ENCODE measurements at places on chromosomes 2 and 18.
A peak's percentile ranks its signal among the peaks of the same experiment; 100 is the strongest.

DNA sequence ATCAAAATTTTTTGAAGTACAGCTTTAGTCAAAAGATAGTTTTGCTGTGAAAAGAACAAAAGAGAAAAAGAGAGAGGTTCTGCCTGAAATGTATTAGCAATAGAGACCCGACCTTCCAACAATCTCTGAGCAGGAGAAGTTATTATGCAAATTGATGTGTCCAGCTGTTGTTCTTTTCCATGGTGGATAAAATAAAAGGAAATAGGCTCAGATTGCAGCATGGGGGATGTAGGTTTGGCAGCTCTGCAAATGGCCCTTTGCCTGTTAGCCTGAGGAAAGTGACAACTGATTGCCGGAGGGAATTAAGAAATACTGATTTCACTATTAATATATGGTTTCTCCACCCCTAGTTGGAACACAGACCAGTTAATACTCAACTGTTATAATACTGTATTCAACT lies 1283.2 kb upstream of the NXPH2 start:
- no peaks in the 10 kb centered on the region for H3K27me3 ChIP-seq
- no peak overlapping the region for H3K27ac ChIP-seq
- H3K36me3 ChIP-seq = no peaks in the 10 kb centered on the region
- DNase-seq = no peak
- no peaks in the 10 kb centered on the region for H3K4me1 ChIP-seq
- no peak overlapping the region for H3K4me3 ChIP-seq

- no peak overlapping the region for H3K4me3 ChIP-seq
- H3K4me1 ChIP-seq = no peaks in the 10 kb centered on the region
- DNase-seq = no peak
- H3K27ac ChIP-seq = no peak overlapping the region
- no peaks in the 10 kb centered on the region for H3K36me3 ChIP-seq
Measured at GRCh38 chr2:205089958-205090357, 544.7 kb downstream of the PARD3B start.

GRCh38 chr2:67234440-67234839 lies 162.7 kb upstream of the ETAA1 start:
- DNase-seq = no peak
- H3K36me3 ChIP-seq = no peaks in the 10 kb centered on the region
- no peaks in the 10 kb centered on the region for H3K4me1 ChIP-seq
- no peak overlapping the region for H3K27ac ChIP-seq
- H3K4me3 ChIP-seq = no peak overlapping the region
- no peaks in the 10 kb centered on the region for H3K27me3 ChIP-seq

- peak within 1 kb of the TSS; percentile 44 for H3K27ac ChIP-seq
- no peaks in the 10 kb centered on the region for H3K36me3 ChIP-seq
- H3K4me1 ChIP-seq = peaks cover 13% of the 10 kb centered on the region
Measured at GRCh38 chr2:206442833-206443734, at the start of gene ADAM23. ADAM23 (plus strand) TSS chr2:206443532; CDS start chr2:206443867, 335 bp downstream.

- no peak overlapping the region for H3K4me3 ChIP-seq
- no peak for DNase-seq
- H3K27ac ChIP-seq = no peak overlapping the region
- no peaks in the 10 kb centered on the region for H3K27me3 ChIP-seq
- H3K4me1 ChIP-seq = no peaks in the 10 kb centered on the region
- H3K36me3 ChIP-seq = peaks cover 30% of the 10 kb centered on the region
Measured at GRCh38 chr18:12460874-12461273, 53.1 kb downstream of the PRELID3A start.

GRCh38 chr2:73907840-73908452 lies 15.1 kb downstream of the ACTG2 start:
- no peaks in the 10 kb centered on the region for H3K36me3 ChIP-seq
- no peak for DNase-seq
- H3K4me3 ChIP-seq = no peak overlapping the region
- H3K27ac ChIP-seq = peak overlapping the region; percentile 47
- H3K27me3 ChIP-seq = no peaks in the 10 kb centered on the region
- peaks cover 3% of the 10 kb centered on the region for H3K4me1 ChIP-seq

DNA sequence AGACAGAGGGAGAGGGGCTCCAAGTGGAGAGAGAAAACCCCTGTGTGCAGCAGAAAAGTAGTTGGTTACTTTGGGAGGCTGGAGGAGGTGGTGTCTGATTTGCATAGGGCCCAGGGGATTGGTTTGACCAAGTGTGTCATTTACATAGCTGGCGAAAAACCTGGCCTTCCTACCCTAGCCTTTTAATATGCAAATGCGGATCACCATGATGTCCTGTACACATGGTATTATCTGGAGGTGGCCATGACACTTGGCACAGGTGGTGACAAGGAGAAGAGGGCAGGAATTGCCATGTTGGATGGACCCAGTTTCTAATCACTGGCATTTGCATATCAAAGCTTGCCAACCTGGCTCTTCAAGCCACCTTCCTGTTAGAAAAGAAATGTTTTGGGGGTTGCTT lies 120.8 kb upstream of the CHAC2 start:
- H3K36me3 ChIP-seq = no peaks in the 10 kb centered on the region
- no peak overlapping the region for H3K4me3 ChIP-seq
- H3K27ac ChIP-seq = no peak overlapping the region
- no peak for DNase-seq
- no peaks in the 10 kb centered on the region for H3K4me1 ChIP-seq

DNA sequence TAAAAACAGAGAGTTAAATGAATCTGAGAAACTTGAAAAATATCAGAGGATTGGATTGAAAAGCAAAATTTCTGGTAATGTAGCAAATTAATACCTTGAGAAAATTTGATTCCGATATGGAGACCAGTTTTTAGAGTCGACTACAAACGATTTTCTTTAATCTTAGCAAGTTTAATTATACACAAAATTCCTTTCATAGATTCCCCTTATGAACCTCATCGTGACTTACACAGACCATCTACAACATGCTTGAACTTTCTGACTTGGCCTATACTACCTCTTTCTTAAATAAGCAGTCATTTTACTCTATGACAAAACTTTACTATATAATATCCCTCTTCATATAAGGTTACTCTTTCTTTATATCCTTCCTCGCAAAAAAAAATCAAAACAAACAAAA lies 769.6 kb upstream of the CRIM1 start:
- H3K4me3 ChIP-seq = no peak overlapping the region
- H3K4me1 ChIP-seq = no peaks in the 10 kb centered on the region
- no peaks in the 10 kb centered on the region for H3K27me3 ChIP-seq
- H3K36me3 ChIP-seq = no peaks in the 10 kb centered on the region
- no peak overlapping the region for H3K27ac ChIP-seq
- DNase-seq = no peak

DNA sequence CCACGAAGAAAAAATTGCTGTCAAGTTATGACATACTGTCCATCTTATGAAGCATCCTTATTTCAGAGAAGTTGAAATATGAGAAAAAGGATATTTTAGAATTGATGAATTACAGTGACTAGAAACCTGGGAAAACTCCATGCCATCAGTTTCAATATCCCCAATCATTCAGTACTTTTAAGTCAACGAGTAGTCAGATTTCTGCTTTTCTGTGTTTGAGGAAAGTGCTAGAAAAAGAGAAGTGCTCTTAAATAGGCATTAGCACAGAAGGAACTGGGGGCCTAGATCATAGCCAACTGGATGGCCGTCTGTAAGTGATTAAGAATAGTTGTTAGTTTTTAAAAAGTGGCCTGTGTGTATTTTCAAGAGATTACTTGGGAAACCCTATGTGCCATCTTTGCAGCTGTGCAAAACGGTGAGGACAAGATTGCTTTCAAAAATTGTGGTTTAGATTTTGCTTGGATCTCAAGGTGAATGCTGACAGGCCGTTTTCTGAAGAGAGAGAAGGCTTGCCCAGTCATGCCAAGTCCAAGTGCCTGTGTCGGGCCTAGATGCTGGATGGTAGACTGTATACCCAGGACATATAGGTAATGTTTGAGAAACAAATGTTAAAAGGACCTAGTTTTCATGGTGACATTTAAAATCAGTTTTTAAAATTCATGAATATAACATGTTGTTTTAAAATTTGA lies 5.1 kb downstream of the NEDD4L start:
- H3K4me3 ChIP-seq = no peak overlapping the region
- peaks cover 36% of the 10 kb centered on the region for H3K4me1 ChIP-seq
- no peaks in the 10 kb centered on the region for H3K27me3 ChIP-seq
- no peaks in the 10 kb centered on the region for H3K36me3 ChIP-seq
- no peak overlapping the region for H3K27ac ChIP-seq
- no peak for DNase-seq

GRCh38 chr18:78517328-78517727 lies 462.3 kb upstream of the SALL3 start:
- H3K4me3 ChIP-seq = no peak overlapping the region
- peaks cover 16% of the 10 kb centered on the region for H3K27me3 ChIP-seq
- H3K4me1 ChIP-seq = no peaks in the 10 kb centered on the region
- DNase-seq = no peak

GRCh38 chr2:157744571-157745076 lies 116.0 kb upstream of the ACVR1C start:
- H3K27me3 ChIP-seq = no peaks in the 10 kb centered on the region
- H3K4me1 ChIP-seq = peaks cover 15% of the 10 kb centered on the region

DNA sequence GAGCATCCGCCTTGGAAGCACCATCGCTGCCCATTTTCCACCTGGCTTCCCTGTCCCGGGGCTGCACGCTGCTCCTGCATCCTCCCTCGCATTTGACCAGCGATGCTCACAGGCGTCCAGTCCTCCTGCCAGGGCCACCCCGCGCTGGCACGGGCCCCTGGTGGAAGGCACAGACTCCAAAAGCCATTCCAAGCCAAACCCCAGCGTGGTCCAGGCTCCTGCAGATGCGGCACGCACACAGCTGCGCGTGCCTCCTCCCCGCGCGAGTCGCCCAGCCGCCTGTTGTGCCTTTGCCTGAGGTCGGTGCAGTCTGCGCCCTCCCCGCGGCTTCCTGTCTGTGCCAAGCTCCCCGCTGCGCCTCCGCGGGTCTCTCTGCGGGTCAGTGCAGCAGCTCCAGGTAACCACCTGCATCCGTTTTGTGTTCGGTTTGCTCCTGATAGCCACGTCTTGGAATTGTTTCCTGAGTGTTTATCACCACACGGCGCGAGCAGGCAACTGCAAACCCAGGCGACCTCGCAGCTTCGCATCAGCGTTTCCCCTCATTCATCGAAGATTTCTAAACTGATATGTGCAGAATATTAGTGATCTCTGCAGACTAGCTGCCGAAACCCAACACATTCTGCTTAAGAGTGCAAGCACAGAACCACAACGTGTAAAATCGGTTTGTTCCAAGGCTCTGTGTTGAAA lies 65.2 kb upstream of the SALL3 start:
- H3K27me3 ChIP-seq = no peaks in the 10 kb centered on the region
- H3K27ac ChIP-seq = no peak overlapping the region
- no peaks in the 10 kb centered on the region for H3K36me3 ChIP-seq
- no peak for DNase-seq
- H3K4me3 ChIP-seq = no peak overlapping the region

DNA sequence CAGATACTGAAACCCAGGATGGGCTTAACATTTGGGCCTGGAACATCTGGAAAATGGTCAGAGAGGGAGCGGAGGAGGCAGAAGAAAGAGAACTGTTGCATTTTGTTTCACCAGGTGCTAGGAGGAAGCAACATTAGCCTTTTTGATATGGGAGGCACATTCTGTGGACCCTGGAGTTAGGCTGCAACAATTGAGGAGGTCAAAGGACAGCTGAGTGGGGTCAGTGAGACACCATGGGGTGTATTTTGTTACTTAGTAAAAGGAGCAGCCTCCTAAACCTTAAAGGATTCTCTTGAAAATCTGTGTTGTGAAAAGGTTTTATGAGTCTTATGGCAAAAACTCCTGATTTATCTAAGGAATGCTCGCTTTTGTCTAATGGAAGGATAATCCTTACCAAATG lies 124.9 kb downstream of the GREB1L start:
- no peak overlapping the region for H3K27ac ChIP-seq
- no peaks in the 10 kb centered on the region for H3K36me3 ChIP-seq
- H3K4me3 ChIP-seq = no peak overlapping the region
- no peaks in the 10 kb centered on the region for H3K4me1 ChIP-seq
- no peaks in the 10 kb centered on the region for H3K27me3 ChIP-seq
- no peak for DNase-seq

- H3K4me3 ChIP-seq = no peak overlapping the region
- no peaks in the 10 kb centered on the region for H3K4me1 ChIP-seq
- H3K36me3 ChIP-seq = no peaks in the 10 kb centered on the region
- DNase-seq = no peak
- no peaks in the 10 kb centered on the region for H3K27me3 ChIP-seq
- no peak overlapping the region for H3K27ac ChIP-seq
Measured at GRCh38 chr2:208046686-208047085, 21.4 kb upstream of the PLEKHM3 start.

DNA sequence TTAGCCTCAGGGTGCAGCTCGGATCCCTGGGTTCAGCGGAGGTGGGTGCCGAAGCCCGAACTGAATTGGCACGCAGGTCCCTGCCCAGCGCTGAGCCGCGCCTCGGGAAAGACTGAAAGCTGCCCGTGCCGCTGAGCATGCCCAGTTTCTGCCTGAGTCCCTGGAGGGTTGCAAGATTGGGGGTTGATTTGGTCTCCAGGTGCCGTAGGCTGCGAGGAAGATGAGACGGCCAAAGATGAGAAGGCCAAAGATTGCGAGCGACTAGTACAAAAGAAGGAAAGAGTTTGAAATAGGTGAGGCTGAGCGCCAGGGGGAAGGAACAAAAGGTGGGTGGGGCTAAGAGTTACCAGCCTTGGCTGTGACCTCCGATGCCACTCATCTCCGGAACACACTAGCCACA lies 852 bp upstream of the KCNH7 start:
- no peaks in the 10 kb centered on the region for H3K36me3 ChIP-seq
- H3K4me3 ChIP-seq = no peak overlapping the region
- peaks cover 4% of the 10 kb centered on the region for H3K27me3 ChIP-seq
- H3K27ac ChIP-seq = no peak overlapping the region

DNA sequence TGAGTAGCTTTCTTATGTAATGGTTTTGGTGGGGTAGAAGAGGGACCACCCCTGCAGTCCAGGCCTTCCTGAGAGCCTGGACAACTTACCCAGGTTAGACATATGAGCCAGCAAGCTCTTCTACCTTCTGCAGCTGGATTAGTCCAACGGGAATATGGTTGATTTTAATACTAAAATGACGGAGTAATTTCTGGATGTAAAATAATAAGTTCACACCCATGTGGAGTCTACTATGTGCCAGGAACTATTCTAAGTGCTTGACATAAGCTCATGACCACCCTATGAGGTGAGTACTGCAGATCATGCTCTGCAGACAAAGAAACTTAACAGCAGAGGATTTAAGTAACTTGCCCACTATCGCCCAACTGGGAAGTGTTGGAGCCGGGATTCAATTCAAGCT lies 45.5 kb downstream of the DPP4 start:
- H3K27me3 ChIP-seq = no peaks in the 10 kb centered on the region
- DNase-seq = no peak
- peaks cover 5% of the 10 kb centered on the region for H3K4me1 ChIP-seq
